ENCODE measurements at places on chromosomes 5 and 9.

DNA sequence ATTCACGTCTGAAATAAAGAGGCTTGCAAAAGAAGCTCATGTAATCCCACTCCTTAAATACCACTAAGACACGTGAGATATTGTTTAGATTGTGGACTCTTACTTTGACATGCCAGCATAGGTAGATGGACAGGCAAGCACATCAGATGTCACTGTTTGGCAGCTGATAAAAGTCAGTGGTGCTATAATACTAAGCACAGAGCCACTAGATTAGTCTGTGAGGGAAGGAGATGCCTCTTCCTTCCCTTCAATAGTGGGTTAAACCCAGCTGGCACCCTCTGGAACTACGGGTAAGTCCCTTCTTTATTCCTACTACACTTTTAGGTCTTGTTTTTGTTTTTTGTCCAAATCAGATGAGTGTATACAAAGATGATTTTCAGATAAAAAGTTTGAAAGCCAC is at the start of gene MYOT:
Gene MYOT, plus strand, starts transcription at position 197 of the 400 bp plus-strand sequence. CDS start 2,792 bp downstream, outside the sequence.
- no peak for DNase-seq

- DNase-seq, result no peak
These were observed 47.9 kb upstream of the SEMA6A start for GRCh38 chr5:116622375-116623050.

- DNase-seq, result no peak
These were observed 21.9 kb downstream of the F2R start for GRCh38 chr5:76737846-76738245.

DNA sequence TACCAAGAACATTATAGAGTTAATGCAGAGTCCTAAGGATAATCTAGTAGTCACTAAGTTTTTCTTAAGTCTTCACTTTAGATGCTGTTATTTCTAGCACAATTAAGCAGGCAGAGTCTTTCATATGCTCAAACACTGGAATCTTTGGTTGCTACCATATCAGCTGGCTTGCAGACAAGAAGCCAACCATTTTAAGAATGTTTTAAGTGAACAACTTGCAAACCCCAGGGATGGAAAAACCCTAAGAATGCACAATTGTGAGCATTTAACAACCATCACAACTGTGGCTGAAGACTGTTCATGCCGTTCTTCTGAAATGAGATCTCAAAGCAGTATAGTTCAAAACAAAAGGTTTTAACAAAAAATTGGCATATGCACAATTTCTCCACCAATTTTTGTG is 55.1 kb downstream of the CSNK1A1 start:
- no peak for DNase-seq

- no peak for DNase-seq
These were observed 31.1 kb upstream of the CETN3 start for GRCh38 chr5:90440644-90441043.

DNA sequence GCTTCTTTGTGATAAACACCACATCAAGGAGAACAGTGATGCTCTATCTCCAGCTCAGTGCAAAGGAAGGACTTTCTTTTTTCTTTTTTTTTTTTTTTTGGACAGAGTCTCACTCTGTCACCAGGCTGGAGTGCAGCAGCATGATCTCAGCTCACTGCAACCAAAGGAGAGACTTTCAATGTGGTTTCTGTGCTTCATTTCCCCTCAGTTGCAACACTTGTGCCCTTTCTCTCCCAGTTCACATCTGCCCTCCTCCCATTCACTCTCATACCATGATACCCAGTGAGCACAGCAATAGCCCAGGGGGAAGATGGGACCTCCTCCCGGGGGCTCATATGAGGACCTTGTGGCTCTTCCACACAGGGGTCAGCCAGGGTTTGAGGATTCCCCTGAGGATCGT is 110.0 kb downstream of the MTRR start:
- DNase-seq, result no peak
